ENCODE measurements at places on chromosomes 12 and 14. TPM values are rescaled to one million over a fixed set of nuclear protein-coding genes. Genes with fewer than 3 reads are reported as not detected.

DNA sequence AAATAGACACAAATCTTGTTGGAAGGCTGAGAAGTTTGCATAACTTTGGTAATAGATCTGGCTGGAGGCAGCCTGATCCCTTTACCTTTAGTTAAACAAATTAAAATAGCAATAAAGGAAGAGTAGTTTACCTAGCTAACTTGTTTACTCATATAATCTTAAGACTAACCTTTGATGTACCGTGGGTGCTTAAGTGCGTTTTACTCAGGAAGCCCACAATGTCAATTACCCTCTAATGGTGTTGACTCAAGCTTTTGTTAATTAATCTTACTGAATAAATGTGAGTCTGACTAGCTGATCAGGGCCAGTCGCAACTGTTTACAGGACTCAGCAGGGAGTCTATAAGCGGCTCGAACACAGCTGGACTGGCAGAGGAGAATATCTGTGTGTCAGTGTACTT lies 51.5 kb downstream of the FAR2 start:
- H3K4me3 ChIP-seq, result no peak overlapping the region
- no peak overlapping the region for H3K27ac ChIP-seq
- H3K36me3 ChIP-seq, result no peaks in the 10 kb centered on the region

GRCh38 chr12:83261998-83262397 lies 575.3 kb downstream of the TMTC2 start:
- no peaks in the 10 kb centered on the region for H3K27me3 ChIP-seq
- DNase-seq, result no peak
- no peaks in the 10 kb centered on the region for H3K36me3 ChIP-seq
- no peaks in the 10 kb centered on the region for H3K4me1 ChIP-seq
- no peak overlapping the region for H3K4me3 ChIP-seq

- no peaks in the 10 kb centered on the region for H3K4me1 ChIP-seq
- H3K4me3 ChIP-seq, result no peak overlapping the region
- peaks cover 45% of the 10 kb centered on the region for H3K27me3 ChIP-seq
- DNase-seq, result no peak
These were observed 405.8 kb downstream of the MED13L start for GRCh38 chr12:115871714-115872113.

DNA sequence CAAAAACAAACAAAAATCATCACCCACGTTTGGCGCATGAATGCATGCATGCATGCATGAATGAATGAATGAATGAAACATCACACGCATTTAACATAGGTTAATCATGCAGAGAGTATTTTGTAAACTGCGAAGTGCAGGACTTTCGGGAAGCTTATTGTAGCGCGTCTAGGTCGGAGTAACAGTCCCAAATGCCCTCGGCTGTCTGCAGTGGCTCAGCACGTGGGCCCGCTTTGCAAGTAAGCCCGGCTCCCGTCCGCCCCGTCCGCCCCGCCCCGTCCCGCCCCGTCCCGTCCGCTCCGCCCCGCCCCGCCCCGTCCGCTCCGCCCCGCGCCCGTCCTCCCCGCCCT lies 263 bp upstream of the IFT81 start:
- DNase-seq, result no peak
- H3K4me1 ChIP-seq, result peaks cover 12% of the 10 kb centered on the region
- no peak overlapping the region for H3K27ac ChIP-seq
- no peaks in the 10 kb centered on the region for H3K36me3 ChIP-seq
- no peak overlapping the region for H3K4me3 ChIP-seq

- H3K36me3 ChIP-seq, result no peaks in the 10 kb centered on the region
- H3K4me3 ChIP-seq, result no peak within 1 kb of the TSS
- peaks cover 7% of the 10 kb centered on the region for H3K4me1 ChIP-seq
- H3K27ac ChIP-seq, result no peak within 1 kb of the TSS
- DNase-seq, result peak; percentile 29
- peaks cover 9% of the 10 kb centered on the region for H3K27me3 ChIP-seq
These were observed at the start of gene SLC7A8 for GRCh38 chr14:23183479-23183878. SLC7A8 (minus strand) TSS chr14:23183660; CDS start chr14:23182914, 746 bp downstream.

- H3K4me1 ChIP-seq, result no peaks in the 10 kb centered on the region
- no peaks in the 10 kb centered on the region for H3K36me3 ChIP-seq
- DNase-seq, result no peak
- H3K27ac ChIP-seq, result no peak overlapping the region
- no peaks in the 10 kb centered on the region for H3K27me3 ChIP-seq
These were observed 15.2 kb upstream of the CLIP1 start for GRCh38 chr12:122437656-122438121.

DNA sequence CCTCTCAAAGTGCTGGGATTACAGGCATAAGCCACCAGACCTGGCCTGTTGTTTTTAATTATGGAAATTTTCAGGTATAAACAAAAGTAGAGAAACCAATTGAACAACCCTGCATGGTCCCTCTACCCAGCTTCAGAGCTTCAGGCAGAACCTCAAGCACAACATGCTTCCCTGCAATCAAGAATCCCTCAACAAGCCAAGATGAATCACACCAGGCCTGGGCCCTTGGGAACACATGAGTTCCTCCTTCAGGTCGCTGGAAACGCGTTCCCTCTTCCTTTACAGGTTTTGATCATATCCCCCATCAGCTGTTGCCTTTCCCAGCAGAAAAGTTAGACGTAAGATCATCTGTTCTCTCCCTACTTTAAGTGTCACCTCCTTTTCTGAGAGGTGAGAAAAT lies 20.5 kb upstream of the CORO1C start:
- no peak overlapping the region for H3K27ac ChIP-seq
- DNase-seq, result no peak
- no peaks in the 10 kb centered on the region for H3K36me3 ChIP-seq

GRCh38 chr12:89970722-89971121 lies 262.1 kb upstream of the ATP2B1 start:
- H3K4me1 ChIP-seq, result peaks cover 13% of the 10 kb centered on the region
- no peak overlapping the region for H3K27ac ChIP-seq
- H3K4me3 ChIP-seq, result no peak overlapping the region

DNA sequence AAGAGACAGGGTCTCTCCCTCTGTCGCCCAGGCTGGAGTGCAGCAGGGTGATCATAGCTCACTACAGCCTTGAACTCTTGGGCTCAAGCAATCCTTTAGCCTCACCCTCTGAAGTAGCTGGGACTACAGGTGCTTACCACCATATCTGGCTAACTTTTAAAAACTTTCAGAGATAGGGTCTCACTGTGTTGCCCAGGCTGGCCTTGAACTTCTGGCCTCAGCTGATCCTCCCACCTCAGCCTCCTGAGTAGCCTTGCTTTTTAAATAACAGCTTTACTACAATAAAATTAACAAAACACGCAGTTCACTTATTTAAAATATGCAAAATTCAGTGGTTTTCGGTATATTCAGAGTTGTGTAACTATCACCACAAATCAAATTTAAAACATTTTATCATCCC lies 79.0 kb downstream of the RCOR1 start:
- H3K36me3 ChIP-seq, result peaks cover 16% of the 10 kb centered on the region
- DNase-seq, result no peak
- H3K4me3 ChIP-seq, result no peak overlapping the region
- H3K27ac ChIP-seq, result no peak overlapping the region

- no peaks in the 10 kb centered on the region for H3K4me1 ChIP-seq
- H3K27ac ChIP-seq, result no peak overlapping the region
- peaks cover 9% of the 10 kb centered on the region for H3K36me3 ChIP-seq
These were observed 32.2 kb downstream of the BRAP start for GRCh38 chr12:111653596-111653995.

The GALNT9 gene
- total RNA-seq, result not detected

The ZBTB42 gene
- 1.4 TPM for total RNA-seq

The GAS2L3 gene
- total RNA-seq, result 1.5 TPM

The MAGOHB gene
- 121 TPM for total RNA-seq
